GM12892 (cell line): ENCODE measurements at places on chromosomes 6 and 20.

- DNase-seq: peak; percentile 60
Observed at GRCh38 chr20:25297141-25297905, 49.4 kb downstream of the PYGB start.

- DNase-seq: no peak
Observed at GRCh38 chr6:11149551-11149950, 38.0 kb upstream of the ERVFRD-1 start.

- DNase-seq: no peak
Observed at GRCh38 chr6:150633486-150633834, 33.8 kb downstream of the PLEKHG1 start.

DNA sequence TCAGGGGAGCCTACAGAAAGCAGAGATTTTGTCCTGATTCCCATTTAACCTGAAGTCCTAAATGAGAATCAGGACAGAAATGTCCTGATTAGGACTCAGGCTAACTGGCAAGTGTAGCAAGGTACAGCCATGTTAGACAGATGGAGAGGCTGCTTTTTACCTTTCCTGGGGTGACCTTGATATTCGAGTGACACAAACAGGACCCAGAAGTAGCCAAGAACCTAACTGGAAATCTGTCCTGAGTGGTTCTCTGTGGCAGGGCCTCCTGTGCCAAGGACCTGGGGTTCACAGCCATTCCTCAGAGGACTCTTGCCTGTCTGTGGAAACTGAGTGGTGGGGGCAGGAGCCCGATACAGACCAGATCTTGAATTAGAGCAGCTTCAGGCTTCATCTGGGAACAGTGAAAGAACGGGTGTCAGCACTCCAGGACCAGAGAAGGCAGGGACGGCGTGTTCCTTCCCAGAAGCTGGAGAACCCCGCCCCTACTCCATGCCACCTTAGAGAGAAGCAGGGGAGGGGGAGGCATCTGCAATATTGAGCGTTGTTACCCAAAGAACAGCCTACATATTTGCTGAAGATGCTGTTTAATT lies 4.3 kb upstream of the FUCA2 start:
- DNase-seq: no peak

DNA sequence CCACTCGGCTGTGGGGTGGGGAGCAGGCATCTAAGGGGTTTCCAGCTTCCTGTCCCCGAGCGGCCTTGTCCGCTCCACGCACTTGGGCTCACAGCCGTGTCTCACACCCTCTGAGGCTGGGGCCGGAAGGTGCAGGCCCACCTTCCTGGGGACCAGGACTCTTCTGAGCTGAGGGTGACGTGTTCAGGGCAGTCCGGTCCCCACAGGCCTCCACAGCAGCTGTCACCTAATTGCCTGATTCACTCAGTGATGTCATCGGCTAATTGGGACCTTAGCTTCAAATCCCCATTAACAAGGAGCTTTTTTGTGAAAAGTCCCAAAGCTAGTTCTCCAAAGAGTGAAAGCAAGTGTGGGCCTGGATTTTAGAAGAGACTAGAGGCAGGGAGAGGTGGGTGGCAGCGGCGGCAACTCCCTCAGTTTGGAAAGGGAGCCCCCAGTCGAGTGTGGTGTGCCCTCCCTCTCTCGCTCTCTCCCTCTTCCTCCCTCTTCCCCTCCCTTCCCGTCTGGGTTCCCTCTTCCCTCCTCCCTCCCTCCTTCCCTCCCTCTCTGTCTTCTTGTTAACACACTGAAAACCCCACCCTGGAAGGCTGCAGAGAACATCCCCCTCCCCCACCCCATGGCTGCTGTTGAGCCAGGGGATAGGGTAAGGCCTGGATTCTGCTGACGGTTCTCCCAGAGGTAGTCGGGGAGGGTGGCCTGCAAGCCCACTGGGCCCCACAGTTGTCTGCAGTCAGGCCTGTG lies 39.0 kb downstream of the MYT1 start:
- no peak for DNase-seq

GRCh38 chr6:25534942-25535631 lies 116.9 kb upstream of the SCGN start:
- DNase-seq: no peak

GRCh38 chr6:13724182-13724581 lies 12.5 kb upstream of the RANBP9 start:
- DNase-seq: no peak

- DNase-seq: no peak
Observed at GRCh38 chr6:100307561-100307960, 157.2 kb downstream of the SIM1 start.

DNA sequence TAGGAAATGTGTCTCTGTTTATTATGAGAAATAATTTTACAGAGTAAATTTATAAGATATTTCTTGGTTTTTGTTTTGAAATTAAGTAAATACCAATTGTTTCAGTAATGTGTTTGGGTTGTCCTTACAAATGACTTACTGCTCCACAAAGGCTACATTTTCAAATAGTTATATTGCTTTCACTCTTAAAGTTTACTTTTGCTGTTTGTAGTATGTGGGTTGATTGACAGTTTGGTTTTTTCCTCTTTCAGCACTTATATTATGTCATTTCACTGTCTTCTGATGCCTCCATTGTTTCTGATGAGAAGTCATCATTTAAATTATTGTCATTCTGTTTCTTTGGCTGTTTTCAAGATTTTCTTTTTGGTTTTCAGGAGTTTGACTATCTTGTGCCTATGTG lies 34.9 kb upstream of the SUMO4 start:
- DNase-seq: no peak

DNA sequence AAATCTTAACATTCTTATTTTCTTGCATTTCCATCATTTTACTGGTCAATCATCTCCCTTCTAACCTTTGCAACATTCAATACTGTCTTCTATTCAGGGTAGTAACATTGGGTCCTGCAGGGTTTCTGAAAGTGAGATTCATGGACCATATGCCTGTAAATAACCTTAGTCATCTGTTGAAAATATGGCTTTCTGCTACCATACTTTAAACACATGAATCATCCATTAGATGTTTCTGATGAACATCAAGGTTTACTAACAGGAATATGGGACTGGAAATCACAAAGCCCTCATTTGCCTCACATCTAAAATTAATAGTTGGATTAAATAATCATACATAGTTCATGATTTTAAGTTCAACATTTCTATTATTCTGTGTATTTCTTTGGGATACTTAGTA lies 475.9 kb upstream of the MARCKS start:
- no peak for DNase-seq

DNA sequence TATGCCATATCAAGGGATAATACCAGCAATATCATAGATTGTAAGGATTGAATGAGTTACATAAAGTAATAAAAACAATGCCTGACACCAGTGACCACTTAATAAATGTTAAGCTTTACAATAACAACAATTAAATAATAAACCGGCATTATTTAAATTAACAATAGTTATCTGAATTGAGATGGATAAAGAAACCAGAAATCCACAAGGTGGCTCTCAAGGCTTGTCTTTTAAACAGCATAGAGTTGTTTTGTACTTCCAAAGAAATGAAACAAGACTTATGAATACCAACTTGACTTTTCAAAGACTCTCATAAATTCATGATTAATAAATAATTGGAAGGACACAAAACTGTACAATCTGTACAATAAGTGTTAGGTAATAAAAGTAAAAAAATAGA lies 203.1 kb downstream of the ASCC3 start:
- DNase-seq: no peak

DNA sequence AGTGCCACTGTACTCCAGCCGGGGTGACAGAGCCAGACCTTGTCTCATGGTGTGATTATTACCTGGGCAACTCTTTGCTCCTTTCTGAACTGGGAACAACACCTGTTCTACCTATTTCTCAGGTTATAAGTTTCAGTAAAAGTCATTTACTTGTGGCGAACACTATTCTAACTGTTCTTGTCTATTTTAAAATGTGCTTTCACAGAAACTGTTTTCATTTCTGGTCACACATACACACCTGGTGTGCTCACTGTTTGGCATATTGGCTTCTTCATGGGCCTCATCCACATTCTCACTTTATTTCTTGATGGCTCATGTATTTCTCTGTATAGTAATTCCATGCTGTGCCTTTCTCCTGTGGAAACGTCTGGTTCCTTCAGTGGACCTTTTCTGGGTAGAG lies 30.5 kb upstream of the XRN2 start:
- DNase-seq: no peak

GRCh38 chr6:157853018-157853805 lies 30.2 kb downstream of the SNX9 start:
- no peak for DNase-seq

DNA sequence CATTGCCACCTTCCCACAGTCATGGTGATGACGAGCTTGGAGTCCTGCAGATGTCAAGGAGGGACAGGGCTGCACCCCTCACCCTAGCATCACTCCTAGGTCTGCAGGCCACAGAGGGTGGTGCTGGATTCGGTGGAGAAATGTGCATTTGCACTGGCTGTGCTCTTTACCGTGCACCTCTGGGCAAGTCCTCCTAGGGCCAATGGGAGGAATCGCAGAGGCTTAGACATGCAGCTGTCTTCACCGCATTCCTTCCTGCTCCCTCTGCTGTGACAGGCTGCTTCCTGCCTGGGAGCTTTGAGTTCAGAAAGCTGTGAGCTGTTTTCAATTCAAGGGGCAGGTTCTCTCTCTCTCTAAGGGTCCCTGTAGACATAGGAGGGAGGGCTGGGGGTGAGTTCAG lies 85.1 kb downstream of the EDN3 start:
- no peak for DNase-seq

- no peak for DNase-seq
Observed at GRCh38 chr6:20182926-20183521, 29.2 kb downstream of the MBOAT1 start.

GRCh38 chr6:110530671-110531070 lies 54.3 kb upstream of the SLC22A16 start:
- DNase-seq: no peak

GRCh38 chr20:38001173-38001875 lies 31.9 kb downstream of the TTI1 start:
- no peak for DNase-seq

DNA sequence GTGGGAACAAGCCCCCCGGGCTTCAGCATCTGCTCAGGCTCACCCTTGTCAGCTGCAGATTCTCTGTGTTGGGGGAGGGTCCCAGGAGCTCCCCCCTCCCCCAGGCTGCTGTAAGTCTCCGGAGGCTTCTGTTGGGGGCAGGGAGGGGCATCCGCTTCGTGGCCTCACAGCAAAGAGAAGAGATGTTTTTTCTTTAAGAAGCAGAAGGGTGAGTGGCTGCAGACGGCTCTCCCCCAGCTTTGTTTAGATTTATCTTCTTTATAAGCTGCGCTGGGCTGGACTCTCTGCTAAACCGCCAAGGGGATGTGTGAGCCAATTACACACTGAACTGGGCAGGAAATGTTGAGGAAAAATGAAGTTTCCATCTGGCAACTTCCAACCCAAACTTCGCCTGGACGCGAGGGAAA lies 48.7 kb upstream of the GATA5 start:
- DNase-seq: no peak

DNA sequence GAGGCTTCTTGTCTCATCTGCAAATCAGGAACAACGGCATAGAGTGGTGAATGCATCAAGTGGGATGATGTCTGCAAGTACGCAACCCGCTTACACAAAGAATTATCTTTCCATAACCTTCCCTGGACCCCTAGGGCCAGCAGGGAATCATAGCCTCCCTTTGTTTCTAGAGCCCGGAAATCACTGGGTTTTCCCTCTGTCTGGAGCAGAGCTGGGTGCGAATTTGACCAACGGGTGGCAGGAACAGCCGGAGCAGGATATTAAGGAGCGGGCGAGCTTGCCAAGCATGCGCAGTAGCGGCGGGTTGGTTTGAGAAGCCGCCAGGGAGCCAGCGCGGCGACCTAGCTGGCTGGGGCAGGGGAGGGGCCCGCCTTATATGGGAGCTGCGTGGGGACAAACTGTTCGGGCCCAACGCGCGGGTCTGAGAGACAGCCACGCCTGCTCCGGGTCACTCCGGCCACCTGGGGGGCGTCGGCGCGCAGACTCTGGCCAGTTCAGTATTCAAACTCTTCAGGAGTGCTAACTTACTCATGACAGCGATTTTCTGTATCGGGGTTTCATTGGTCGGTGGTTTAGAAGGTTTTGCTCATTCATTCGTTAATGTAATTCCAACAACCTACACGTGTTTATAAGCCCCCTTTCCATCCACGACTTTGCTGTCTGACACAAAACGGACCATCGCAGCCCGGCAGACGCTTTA lies 1.6 kb upstream of the KIF16B start:
- DNase-seq: peak; percentile 35

- DNase-seq: no peak
Observed at GRCh38 chr20:64114356-64114971, 7.1 kb upstream of the NPBWR2 start.

DNA sequence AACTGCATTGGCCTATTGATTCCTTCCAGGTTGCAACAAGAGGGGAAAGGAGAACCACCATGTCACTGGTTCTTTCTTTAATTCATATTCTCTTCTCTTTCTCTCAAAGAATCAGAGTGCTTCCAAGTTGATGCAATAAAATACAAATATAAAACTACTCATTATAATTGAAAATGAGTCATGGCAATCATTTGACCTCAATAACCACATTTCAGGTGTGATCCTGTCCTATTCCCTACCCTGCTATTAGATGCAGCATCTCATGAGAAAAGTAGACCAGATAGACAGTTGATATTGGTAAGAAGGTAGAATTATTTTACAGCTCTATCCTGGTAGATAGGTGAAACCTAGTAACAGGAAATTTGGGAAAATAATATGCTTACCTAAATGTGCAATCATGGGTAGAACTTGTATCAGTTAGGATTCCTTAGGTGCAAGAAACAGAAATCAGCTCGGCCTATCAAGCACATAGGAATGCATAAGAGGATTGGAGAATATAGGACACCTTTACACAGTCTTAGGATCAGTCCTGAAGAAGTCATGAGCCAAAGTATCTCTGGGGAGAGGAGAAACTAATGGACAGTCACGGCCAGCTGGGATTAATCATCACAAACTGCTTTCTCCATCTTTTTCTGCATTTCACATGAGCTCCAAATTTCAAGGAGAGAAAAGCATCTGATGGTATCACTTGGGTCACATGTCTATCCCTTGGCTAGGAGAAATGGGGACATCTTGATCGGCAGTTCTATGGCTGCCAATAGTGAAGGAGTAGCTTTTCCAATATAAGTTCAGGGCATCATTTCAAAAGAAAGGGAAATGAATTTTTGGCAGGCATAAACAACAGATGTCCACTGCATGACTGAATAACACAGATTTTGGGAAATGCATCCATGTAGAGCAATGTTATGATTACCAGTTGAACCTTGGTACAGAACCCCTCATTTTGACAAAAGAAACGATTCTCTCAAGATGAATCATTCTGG lies 19.3 kb upstream of the RNF146 start:
- DNase-seq: no peak

GRCh38 chr6:97702248-97702647 lies 419.2 kb upstream of the MMS22L start:
- no peak for DNase-seq

GRCh38 chr6:6920114-6920986 lies 187.4 kb upstream of the RREB1 start:
- DNase-seq: no peak

- no peak for DNase-seq
Observed at GRCh38 chr20:39713076-39713840, 751.1 kb downstream of the DHX35 start.

DNA sequence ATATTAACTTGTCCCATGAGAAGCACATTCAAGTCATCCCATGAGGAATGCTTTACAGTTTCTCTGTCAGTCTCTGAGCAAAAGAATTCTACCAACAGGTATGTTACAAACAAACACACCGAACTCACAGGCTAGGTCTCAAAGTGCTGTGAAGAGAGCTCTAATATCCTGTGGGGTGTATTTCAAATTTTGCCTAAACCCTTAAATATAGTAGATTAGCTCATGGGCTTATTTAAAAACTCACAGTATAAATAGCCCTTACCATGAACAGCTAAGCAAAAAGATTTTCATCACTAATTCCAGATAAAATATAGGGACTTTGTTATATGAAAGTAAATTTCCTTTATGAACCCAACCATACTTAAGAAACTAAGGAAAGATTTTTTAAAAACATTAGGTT lies 77.8 kb downstream of the FILIP1 start:
- no peak for DNase-seq
